Ovary (tissue), 10 donors: ENCODE measurements at places on chromosomes 16 and 17. TPM values are rescaled to one million over a fixed set of nuclear protein-coding genes. Genes with fewer than 3 reads are reported as not detected.
A peak's percentile ranks its signal among the peaks of the same experiment; 100 is the strongest.

- no peak for DNase-seq
These were observed 8.4 kb upstream of the MEOX1 start for GRCh38 chr17:43669971-43670644.

DNA sequence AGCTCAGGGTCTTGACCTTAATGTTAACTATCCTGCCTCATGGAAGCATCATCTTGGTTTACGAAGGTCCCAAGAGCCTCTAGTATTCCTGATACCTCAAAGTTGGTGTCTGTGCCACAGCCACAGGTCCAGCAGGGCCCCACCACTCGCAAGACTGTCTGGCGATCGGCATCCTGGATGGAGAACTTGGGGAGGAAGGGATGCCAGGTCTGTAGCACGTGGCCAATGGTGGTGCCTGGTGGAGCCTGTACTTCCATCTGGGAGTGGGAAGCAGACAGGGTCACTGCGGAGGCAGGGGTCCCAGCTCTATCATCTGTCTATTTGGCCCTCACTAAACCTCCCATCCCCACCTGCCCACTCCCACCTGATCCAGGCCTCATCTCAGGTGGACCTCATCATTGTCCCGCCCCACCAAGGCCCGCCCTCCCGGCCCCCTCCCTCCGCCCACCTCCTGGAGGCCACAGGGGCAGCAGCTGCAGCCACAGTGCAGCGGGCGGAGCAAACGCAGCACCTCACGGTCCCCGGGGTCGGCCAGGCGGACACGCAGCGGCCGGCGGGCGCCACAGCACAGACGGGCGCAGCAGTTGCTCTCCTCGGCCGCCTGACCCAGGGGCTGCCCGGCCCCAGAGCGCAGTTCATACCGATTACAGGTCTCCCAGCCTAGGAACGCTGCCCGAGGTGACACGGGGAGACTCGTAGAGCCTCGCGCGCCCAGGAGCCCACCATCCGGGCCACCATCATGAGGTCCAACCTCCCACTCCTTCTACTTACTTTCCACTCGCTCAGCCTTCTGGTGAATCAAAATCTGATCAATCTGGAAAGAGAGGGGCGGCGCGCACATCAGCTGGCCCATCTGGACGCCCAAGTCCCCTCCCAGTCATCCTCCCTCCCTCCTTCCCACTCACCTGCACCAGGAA, 1.4 kb downstream of the PLSCR3 start:
- peak; percentile 51 for DNase-seq

GRCh38 chr17:75174996-75175395, 7.8 kb downstream of the SUMO2 start:
- DNase-seq: no peak

DNA sequence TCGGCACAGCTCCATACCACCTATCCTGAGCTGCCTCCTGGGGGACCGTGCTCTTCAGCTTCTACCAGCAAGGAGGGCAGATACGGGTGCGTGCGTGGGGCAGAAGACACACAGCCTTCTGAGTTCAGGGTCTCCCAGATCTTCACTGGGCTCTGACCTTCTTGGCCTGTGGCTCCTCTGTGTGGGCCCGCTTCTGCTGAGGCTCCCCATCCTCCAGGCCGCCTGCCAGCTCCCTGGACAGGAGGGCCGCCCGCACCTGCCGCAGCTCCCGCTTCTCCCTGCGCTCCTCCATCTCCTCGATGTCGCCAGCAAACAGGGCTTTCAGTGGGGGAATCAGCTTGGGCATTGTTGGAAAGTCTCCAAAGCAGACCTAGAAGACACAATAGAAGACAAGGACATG, 25.2 kb downstream of the ELAC2 start:
- DNase-seq: no peak

DNA sequence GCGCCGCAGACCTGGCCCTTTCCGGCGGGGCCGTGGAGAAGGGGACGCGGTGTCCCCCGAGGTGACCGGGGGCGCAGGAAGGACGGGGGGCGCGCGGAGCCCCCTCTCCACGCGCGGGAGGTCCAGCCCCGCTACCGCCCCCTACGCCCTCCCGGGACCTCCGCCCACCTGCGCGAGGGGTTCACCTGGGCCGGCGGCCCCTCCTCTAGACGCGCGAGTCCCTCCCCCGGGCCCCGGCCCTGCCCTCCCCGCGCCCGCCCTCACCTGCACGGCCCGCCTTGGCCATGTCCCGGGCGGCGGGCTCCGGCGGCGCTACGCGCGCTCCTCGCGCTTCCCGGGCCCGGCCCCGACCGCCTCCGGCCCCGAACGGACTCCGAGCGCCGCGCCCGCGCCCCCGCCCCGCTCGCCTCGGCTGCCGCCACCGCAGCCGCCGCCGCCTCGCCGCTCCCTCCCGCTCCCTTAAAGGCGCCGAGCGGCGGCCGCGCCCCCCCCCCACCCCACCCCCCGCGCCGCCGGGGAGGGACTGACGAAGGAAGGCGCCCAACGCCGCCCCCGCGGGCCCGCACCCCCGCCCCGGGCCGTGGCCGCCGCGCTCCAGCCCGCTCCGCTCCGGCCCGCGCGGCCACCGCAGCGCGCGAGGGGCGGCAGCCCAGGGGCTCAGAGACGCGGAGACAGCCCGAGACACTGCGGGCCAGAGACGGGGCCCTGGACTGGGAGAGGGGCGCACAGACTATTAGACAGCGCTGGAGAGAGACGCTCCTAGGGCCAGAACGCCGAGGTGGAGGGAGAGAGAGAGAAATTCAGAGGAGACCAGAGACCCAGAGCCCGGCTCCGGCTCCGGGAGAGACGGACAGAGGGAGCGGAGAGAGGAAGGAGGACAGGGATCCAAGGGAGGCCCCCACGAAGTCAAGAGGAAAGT, at the start of gene PITPNM3:
Gene PITPNM3 (minus strand): TSS at position 435 of the 919 bp plus-strand sequence. CDS start 149 bp downstream, at position 286.
- peak; percentile 61 for DNase-seq

GRCh38 chr17:70796757-70797156, 627.4 kb downstream of the KCNJ2 start:
- DNase-seq: no peak

GRCh38 chr16:26709175-26709574, 357.6 kb upstream of the C16orf82 start:
- DNase-seq: no peak

GRCh38 chr17:73546770-73547536, 97.3 kb downstream of the SDK2 start:
- DNase-seq: no peak

GRCh38 chr17:30093463-30094147, 23.0 kb upstream of the NSRP1 start:
- peak; percentile 33 for DNase-seq

DNA sequence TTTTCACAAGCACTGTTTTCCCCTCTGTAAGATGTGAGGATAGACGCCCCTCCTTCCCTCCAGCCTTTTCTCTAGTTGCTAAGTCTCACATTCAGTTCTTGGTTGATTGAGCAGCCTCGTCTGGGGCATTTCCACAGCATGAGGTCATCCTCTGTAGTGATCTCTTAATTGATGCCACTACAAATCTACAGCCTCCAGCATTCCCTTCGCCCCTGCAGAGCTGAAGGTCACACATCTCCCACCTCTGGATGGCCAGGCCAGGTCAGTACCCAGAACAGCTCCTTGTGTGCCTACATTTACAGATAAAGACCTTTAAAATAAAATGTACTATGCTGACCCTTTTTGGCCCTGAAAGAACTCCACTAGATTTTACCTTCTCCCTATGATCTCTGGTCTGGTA, 32.5 kb upstream of the CDH11 start:
- no peak for DNase-seq

DNA sequence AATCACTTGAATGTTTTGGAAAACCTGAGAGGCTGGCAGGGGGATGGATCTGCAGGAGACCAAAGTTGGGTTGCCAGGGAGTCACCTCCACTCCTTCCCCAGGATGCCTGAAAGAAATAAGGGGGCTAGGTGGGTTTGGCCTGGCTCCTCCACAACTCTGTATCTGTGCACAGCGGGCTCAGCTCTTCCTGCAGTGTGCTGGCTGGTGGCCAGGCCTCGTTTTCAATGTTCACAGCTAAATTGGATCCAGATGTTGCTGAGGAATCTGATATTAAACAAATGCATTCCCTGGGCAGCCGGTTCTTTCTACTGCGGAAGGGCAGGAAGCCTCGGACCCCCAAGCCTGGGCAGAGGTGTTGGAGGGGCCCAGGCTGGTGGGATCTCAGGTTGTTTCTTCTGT, 106.2 kb downstream of the N4BP1 start:
- peak; percentile 72 for DNase-seq

The SPN gene
- 0.60 TPM for total RNA-seq

The CCL1 gene
- total RNA-seq: not detected

The P4HB gene
- total RNA-seq: 312 TPM

DNA sequence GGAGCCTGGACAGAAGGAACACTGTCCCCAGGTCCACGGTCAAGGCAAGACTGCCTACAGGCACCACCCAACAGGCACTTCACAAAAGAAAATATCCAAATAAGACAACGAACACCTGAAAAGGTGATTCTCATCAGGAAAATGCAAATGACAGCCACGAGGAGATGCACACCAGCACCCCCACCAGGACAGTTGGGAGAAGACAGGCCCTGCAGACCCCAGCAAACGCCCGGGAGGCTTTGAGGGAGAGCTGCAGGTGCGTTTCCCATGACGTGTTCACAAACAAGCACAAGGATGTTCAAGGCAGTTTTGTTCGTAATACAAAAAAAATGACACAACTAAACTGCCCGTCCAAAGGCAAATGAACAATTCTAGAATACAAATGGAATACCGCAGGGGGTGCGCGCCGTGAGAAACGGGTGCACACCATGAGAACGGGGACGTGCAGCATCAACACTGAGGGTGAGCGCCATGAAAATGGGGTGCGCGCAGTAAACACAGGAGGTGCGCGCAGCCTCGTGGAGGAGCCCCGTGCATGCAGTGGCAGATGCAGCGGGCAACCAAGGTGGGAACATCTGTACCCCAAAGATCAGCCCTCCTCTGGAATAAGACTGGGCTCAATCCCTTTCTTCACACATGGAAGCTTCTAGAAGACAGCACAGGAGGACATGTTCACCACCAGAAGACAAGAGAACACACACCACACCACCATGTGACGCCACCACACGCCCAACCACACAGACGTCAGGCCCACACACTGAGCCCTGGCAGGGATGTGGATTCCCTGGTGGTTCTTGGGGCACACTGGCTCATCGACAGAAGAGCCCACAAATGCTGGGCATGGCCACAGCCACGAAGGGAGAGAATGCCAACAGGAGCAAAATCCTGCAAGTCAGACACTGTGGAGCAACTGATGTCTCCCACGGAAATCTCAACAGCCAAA, 91.2 kb downstream of the ZNF778 start:
- no peak for DNase-seq

DNA sequence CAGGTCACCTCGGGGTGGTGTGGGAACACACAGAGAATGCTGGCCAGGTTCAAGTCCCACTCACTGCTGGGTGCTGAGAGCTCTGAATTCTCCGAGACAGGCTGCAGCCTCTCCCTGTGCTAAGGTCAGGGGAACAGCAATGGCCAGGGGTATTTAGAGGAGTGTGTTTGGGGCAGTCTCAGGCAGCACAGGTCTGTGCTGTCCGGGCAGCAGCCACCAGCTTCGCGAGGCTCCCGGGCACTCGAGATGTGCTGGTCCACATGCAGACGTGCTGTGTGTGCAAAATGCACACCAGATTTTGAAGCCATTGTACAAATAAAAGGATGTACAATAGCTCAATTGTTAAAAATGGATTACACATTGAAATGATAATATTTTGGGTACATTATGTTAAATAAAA, 7.1 kb downstream of the NHERF1 start:
- DNase-seq: no peak

The SLFN14 gene
- total RNA-seq: not detected

DNA sequence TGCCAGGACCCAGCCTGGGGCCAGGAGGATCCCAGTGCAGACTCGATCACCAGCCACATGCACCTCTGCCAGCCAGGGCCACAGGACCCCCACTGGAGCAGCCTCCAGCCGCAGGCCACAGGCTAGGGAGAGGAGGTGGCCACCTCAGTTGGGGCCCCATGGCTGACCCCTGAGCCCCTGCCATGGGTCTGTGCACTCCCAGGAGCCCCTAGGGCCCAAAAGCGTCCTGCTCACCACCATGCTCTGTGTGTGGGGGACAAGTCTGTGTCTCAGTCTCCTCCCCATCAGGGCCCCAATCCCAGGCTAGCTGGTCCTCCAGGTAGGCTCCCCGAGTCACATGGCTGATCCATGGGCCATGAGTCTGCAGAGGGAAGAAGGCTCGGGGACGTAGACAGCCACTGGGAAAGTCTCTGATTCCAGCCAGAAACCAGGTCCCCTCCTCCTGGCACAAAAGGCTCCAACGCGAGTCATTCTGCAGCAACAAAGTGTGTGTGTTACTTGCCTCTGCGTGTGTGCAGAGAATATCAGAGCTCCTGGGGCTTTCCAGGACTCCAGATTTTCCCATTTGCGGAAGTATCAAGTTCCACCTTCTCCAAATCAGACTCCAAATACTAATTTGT, 6.1 kb upstream of the PRSS8 start:
- peak; percentile 65 for DNase-seq
